NCI-H2107 (cell line): ENCODE measurements at places on chromosomes 6 and 20.

- no peak for DNase-seq
These were observed 397.3 kb upstream of the NRSN1 start for GRCh38 chr6:23728707-23729106.

GRCh38 chr20:35326021-35326739, 34.0 kb upstream of the FAM83C start:
- DNase-seq: no peak

DNA sequence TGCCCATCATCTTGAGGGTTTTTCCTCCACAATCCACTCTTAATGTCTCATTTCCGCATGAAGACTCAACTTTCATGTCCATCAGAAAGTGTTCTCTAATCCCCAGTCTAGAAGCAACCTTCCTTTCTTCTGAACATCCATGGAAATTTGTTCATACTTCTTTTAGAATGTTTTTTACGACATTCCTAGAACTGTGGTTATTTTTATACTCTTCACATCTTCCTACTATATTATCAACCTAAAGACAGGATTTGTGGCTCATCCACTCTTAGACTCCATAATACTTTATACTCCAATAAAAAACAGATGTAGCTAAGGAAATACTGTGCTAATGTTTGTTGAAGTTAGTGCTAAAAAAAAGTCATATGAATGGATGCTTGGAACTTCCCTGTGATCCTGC, 1.4 kb upstream of the CAP2 start:
- DNase-seq: no peak

GRCh38 chr20:33575282-33575681, 85.4 kb downstream of the CBFA2T2 start:
- no peak for DNase-seq

DNA sequence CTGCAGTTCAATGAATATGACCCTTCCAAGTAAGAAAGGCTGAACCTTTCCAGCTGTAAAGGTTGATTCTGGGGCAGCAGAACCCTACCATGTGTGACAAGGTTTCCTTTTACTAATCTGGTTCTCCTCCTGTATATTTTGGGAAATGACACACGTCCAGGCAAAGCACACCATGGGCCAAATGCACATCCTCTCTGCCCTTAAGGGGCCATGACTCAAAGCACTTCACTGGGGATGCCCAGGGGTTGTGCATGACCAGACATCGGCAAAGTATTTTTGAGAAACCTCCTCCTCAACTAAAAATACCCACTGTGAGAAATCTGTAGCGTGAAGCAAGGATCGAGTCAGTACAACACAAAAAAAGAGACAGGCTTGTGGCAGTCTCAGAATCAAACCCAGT, 174.7 kb downstream of the BACH2 start:
- DNase-seq: no peak

DNA sequence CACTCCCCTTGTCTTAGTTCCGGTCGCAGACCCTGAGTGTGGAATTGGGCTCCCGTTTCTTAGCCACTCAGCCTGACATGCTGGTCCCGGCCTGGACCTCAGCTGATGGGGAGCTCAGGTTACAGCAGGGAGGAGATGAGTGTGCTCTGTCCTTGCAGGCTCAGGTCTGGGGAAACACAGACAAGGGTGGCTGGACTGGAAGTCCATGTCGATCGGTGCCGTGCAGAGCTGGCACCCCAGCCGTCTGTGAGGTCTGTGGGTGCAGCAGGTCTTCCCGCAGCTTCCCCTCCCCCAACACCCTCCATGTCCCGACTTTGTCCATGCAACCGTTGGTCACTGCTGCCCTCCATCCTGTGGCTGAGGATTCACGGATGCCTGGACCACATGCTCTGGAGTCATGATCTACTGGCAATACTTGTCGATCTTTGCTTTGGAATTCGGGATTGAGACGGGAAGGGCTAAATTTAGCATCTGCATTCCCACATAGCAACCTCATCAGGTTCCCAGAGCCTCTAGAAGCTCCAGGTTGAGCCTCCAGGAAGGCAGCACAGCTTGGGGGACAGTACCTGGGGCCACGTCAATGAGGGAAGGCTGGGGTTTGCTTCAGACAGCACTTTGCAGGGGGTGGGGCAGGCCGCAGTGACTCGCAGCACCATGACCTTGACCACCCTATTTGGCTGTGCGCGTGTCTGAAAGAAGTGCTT, 118.8 kb downstream of the PSMB1 start:
- no peak for DNase-seq

GRCh38 chr20:23419995-23420901, 1.0 kb downstream of the NAPB start:
- no peak for DNase-seq

GRCh38 chr6:151723152-151723551, 84.3 kb upstream of the ESR1 start:
- no peak for DNase-seq

DNA sequence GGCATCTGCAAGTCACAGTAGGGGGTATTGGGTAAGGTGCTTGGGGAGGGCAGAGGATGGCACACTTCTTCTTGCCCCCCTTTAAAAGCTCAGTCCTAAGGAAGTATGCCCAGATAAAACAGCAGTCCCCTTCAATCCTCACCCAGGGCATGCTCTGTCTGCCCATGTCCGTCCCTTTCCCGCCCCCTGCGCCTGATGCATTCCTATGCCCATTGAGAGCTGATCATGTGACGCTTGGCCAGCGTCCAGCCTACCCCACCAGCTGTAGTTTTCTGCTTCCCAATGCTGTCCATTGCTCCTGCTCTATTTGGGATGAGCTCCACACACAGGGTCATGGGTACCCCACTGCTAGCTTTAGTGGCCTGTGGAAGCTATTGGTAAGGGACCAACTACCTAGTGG, 8.3 kb downstream of the SIGLEC1 start:
- no peak for DNase-seq

GRCh38 chr6:166952567-166953486, 3.5 kb downstream of the RNASET2 start:
- DNase-seq: no peak

GRCh38 chr6:88074791-88075190, 27.1 kb downstream of the SPACA1 start:
- DNase-seq: no peak

- no peak for DNase-seq
These were observed 613.9 kb upstream of the ARID1B start for GRCh38 chr6:156163311-156163710.

GRCh38 chr6:111024681-111025080, 42.8 kb downstream of the RPF2 start:
- no peak for DNase-seq

- DNase-seq: peak; percentile 40
These were observed 36.5 kb downstream of the SYTL3 start for GRCh38 chr6:158686311-158686710.

- no peak for DNase-seq
These were observed 50.3 kb downstream of the OLIG3 start for GRCh38 chr6:137443901-137444300.

DNA sequence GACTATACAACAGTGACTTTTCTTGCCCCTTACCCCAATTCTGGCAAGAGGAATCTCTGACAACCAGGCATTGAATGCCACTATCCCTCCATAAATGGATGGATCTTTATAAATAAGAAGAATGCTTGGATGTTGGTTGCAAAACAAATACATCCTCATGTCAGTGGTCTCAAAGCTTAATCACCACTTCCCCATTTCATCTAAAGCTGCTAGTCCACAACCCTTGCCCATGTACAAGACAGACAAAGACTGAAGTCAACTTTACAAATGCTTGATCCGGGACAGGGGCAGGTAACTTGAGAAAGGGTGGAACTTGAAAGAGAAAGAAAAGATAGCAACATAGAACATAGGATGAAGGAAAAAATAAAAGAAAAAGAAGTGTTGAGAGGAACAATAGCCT, 540.5 kb upstream of the NOX3 start:
- no peak for DNase-seq

- no peak for DNase-seq
These were observed 47.8 kb downstream of the ARHGAP40 start for GRCh38 chr20:38649275-38649891.

DNA sequence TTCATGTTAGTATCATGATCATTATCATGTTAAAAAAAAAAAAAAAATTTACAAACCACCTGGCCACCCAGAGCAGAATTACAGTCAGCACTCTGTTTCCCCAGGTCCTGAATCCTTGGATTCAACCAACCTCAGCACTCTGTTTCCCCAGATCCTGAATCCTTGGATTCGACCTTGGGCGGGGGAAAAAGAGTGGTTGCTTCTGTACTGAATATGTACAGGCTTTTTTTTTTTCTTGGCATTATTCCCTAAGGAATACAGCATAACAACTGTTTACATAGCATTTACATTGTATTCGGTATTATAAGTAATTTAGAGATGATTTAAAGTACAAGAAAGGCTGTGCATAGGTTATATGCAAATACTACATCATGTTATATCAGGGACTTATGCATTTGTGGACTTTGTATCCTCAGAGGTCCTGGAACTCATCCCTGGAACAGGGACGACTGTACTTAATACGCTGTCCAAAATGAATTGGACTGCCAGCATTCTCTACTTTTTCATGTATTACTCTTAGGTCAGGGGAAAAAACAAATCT, 31.2 kb downstream of the GCNT2 start:
- DNase-seq: no peak

- DNase-seq: no peak
These were observed 36.2 kb downstream of the DCDC2 start for GRCh38 chr6:24321538-24322162.

GRCh38 chr20:62891111-62891510, 29.5 kb upstream of the TCFL5 start:
- no peak for DNase-seq

DNA sequence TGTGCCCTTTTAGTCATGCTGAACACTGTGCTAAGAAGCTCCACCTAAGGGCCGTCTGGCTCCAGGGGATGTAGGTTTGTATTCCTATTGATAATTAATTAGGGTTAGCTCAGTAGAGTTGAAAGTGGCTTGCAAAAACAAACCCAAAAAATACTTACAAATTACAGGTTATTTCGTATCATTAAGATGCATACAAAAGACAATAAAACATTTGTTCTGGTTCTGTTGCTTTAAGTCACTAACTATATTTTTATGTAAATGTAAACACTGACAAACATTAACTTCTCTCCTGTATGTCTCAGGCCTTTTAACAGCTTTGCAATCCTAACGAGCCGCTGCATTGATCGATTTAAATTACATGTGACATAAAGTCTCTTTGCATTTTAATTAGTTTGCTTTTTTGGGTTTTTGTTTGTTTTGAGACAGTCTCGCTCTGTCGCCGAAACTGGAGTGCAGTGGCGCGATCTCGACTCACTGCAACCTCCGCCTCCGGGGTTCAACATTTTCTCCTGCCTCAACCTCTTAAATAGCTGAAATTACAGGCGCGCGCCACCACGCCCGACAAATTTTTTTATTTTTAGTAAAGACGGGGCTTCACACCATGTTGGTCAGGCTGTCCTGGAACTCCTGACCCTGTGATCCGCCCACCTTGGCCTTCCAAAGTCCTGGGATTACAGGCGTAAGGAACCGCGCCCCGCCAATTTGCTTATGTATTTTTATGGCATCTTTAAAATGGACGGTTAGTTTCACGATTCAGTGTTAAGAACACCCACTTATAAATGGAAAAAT, 110.9 kb downstream of the HFE start:
- DNase-seq: peak; percentile 6

DNA sequence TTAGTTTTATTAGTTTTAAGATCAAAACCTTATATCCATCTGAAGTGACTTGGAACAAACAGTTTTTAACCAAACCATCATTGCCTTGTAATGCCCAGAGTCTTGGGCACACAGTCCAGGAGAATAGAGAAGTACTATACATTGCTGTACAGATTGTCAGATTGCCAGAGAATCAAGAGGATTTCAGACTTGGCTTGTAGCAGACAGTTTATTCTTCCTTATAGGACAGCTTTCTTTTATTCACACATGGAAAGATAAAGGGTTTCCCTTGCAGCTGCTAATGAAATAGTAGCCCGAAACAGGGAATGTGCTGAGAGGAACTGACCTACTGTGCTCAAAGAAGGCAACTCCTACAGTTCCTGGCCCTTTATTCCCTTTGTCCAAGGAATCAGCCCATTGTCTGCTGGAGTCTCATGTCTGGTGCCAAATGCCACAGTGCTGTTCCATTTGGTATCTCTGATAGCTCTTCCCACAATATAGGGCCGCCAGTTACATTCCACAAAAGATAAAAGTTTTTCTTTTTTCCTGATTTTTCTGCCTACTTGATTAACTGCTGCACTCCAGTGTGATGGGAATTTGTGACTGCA, 30.6 kb downstream of the DCBLD1 start:
- DNase-seq: no peak

GRCh38 chr6:87182321-87182720, 27.0 kb downstream of the ZNF292 start:
- no peak for DNase-seq
